NCI-H526 (cell line): ENCODE measurements at places on chromosomes 7 and 10.
A peak's percentile ranks its signal among the peaks of the same experiment; 100 is the strongest.

GRCh38 chr7:121278120-121279021 lies 50.4 kb upstream of the WNT16 start:
- DNase-seq: no peak

DNA sequence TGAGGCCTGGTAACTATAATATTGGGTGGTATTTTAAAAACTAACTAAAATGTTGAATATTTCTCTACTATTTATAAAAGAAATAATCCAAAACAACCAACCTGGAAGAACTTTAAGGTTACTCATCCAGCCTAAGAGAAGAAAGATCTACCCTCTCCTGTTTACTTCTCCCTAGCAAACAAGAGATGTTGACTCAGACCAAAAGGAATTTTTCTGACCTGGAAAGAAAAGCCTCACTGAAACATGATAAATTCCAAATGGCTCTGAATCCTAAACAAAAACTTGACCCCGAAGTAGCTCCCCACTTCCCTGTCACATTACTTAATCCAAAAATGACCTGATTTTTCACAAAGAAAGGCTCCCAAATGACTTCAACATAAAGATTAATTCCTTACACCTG lies 101.2 kb downstream of the PARD3 start:
- no peak for DNase-seq

DNA sequence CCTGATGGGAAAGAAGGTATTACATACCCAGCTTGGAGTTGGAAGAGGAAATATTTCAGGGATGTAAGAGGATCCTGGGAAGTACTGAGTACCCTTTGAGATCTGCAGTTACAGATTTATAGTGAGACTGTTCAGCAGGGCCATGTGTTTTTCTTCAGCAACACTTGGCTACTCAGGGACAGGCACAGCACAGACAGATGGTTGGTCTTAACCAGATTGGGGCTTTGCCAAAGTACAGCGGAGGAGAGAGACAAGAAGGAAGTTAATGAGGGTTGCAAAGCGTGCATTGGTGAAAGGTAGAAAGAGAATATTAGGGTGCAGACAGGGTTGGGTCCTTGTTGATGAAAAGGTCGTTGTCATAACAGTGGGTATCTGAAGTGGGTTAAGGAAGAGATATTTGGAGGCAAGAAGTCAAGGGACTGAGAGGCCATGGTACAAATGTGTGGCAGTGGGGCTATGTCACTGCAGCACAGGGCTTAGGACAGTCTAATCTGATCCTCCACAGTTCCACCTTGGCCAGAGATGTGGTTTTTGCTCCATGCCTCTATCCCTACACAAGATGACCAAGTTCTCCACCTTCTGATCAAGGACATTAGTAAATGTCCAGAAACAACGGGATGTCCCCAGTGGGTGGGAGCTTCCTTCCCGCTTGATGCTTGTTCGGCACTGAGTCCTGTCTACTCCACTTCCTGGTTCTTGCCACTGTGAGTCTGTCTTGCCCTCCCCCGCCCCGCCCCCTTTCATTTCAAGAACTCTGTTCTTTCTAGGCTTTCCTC lies 18.9 kb upstream of the DNAJC1 start:
- DNase-seq: no peak

- no peak for DNase-seq
Observed at GRCh38 chr7:116271963-116272886, 61.9 kb downstream of the TES start.

DNA sequence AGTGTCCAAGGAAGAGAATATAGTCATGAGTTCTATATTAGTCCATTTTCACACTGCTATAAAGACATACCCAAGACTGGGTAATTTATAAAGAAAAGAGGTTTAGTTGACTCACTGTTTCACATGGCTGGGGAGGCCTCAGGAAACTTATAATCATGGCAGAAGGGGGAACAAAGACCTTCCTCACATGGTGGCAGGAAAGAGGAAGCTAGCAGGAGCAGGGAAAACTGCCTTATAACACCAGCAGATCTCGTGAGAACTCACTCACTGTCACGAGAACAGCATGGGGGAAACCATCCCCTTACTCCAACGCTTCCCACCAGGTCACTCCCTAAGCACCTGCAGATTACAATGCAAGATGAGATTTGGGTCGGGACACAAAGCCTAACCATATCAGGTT lies 139.0 kb upstream of the ZNF438 start:
- no peak for DNase-seq

- no peak for DNase-seq
Observed at GRCh38 chr7:111470998-111471397, 91.3 kb downstream of the IMMP2L start.

GRCh38 chr7:27212497-27213432 lies 12.9 kb upstream of the HOXA13 start:
- no peak for DNase-seq

- DNase-seq: no peak
Observed at GRCh38 chr7:155289107-155289506, 8.6 kb upstream of the INSIG1 start.

DNA sequence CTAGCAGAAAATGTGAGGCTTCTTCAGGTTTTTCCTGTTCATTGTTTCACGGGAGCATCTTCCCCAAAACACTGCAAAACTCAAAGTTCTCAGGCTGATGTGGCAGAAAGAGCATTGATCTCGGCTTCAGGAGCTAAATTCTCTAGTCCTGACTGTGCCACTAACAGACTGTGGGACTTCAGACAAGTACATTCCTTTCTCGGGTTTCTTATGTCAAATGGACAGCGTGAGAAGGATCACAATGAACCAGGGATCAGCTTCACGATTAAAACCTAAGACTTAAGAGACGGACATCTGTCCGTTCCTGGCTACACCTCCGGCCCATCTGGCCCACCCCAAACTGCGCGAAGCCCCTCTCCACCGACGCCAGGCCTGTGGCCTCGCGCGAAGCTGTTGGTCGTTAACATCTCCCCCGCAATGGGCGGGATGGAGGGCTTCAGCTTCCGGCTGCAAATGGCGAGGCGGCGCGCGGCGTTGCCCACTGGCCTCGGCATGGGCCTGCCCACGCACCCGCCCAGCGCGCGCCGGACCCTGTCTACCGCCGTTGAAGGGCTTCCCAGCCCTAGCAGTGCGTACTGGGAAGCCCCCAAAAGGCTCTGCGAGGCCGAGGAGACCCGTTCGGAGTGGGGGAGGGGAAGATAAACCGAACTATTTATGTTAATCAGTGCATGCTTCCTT lies 549 bp upstream of the DDX50 start:
- no peak for DNase-seq

GRCh38 chr10:60820093-60820754 lies 41.9 kb downstream of the CDK1 start:
- peak; percentile 41 for DNase-seq

DNA sequence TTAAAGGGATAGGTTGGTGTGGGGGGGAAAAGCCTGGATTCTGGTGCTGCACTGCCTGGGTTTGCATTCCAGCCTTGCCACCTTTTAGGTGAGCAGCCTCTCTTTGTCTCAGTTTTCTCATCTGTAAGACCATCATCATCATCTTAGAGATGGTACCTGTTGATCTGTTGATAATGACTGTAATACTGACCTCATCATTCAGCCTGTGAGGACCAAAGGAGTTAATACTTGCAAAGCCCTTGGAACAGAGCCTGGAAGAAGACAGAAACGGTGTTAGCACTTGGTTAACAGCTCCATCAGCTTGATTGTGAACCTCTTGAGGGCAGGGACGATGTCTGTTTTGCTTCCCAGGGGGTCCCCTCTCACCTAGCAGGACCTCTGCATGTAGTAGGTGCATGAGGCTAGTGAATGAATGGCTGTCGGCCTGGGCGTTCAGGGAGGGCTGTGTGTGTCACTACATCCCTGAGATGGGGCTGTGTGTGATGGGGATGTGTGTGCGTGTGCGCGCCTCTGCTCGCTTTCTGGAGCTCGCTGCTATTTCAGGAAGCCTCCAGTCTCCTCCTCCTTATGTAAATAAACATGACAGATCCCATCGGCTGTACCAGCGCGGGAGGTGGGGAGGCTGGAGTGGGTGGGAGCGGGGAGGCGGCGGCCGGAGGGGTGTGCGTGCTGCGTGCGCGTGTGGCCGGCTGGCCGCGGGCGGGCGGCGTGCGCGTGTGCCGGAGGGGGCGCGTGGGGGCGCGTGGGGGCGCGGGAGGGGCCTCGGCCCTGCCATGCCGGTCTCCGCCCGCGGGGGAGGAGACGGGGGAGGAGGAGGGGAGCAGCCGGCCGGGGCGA lies 61.2 kb downstream of the NEURL1 start:
- DNase-seq: peak; percentile 43

- DNase-seq: no peak
Observed at GRCh38 chr7:27171637-27172314, 2.3 kb downstream of the HOXA10 start.

GRCh38 chr10:63103971-63104409 lies 29.1 kb upstream of the NRBF2 start:
- DNase-seq: no peak

DNA sequence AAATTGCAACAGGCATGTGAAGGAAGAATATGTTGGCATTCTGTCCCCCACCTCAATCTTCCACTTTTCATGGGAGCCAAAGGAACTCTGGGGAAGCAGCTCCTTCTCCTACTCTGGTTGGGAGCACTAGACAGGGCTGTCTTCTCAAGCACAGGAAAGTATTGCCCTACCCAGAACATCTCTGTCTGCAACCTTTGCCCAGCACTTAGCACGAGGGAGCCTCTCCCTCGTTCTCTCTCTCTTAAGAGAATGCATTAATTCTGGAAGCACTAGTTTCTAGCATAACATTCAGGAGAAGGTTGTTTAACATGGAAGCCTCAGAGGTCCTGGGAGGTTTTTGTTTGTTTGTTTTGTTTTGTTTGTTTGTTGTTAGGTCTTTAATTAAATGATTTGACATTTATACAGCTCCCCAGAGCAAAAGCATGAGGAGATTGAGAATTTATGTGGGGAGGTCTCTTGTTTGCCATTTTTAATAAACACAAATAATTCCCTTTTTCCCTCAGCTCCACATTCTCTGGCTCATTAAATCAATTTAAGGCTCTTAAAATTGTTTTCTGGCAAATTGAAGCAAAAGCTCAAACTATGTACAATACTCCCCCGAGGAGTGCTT lies 240.6 kb downstream of the TRIL start:
- DNase-seq: no peak

- peak; percentile 27 for DNase-seq
Observed at GRCh38 chr10:128211953-128212727, 85.9 kb upstream of the MKI67 start.

- no peak for DNase-seq
Observed at GRCh38 chr7:157622000-157622399, 285.2 kb downstream of the DNAJB6 start.

GRCh38 chr10:86664341-86665217 lies 3.7 kb upstream of the LDB3 start:
- no peak for DNase-seq

DNA sequence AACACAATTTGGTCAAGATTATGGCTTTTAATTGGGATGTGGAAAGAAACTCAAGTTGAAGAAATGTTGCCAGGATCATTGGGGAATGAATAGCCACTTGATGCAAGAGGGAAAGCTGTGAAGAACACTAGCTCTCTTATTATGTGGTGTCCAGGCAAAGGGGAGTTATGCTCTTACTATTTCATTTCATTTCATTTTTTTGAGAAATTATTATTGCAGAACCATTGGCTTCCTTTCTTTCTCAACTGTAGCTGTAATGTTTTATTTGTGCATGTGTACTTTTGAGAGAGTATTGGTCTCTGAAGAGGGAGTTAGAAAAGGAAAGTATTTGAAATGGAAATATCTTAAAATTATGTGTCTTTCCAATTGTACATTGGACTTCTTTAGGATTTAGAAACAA lies 312.6 kb upstream of the BMPER start:
- DNase-seq: no peak
